ENCODE measurements at places on chromosomes 6 and 20.

DNA sequence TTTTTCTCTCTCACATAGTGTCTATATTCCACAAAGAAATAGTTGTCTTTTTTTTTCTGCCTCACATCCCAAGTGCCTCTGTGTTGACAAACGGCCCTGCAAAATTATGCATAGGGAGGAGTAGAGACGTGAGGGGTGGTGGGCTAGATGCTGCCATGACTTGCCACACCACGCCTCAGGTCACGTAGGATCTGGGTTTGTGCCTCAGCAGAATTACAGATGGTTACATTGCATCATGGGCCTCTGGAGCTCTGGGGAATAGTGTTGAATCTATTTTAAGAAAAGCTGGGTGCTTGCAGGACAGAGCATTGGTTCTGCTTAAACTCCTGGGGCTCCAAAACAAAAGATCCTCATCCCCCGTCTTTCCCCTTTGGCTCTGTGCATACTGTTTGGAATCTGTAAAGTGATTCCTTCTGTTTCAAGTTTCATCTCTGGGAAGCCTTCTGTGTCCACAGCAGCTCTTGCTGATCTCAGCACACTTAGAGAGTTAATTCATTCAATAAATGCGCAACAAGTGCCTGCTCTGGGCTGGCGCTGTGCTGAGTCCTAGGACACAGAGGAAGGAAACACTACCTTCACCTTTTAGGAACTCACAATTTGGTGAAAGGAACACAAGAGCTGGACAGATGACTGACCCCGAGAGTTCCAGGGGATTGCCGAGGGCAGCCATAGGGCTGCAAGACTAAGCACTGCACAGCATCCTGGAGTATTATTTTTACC, 2.4 kb downstream of the FANCE start:
- no peak for DNase-seq

DNA sequence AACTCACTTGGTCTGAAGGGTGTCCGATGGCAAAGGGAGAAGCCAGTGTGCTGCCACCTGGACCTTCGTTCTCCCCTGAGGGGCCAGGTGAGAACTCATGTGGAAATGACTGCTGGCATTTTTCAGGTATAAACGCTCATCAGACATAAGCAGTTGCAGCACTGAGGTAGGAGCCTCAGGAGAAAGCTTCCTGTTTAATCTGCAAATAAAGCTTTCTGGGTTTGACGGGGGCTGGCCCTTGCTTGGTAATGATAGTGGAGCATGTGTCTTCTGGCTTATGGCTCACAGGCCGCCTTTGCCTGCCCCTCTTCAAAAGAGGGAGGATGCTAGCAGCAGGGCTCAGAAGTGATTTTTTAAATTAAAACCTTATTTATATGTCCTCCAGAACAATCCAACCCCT, 122.1 kb upstream of the SLC24A3 start:
- no peak for DNase-seq

DNA sequence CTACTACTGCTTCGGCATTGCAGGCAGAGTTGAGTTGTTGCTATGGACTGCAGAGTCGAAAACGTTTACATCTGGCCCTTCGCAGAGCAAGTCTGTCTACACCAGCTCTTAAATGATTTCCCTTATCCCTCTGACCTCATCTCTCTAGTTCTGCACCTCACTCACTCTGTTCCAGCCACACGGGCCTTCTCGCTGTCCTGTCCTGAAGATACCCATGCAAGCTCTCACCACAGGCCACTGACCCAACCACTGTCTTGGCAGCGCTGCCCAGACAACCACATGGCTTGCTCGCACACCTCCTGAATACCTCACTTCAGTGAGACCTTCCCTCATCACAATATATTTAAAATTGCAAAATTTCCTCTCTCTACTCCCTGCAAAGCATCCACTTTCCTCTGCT, 31.4 kb downstream of the B4GALT5 start:
- no peak for DNase-seq

GRCh38 chr6:2237001-2237400, 8.4 kb downstream of the GMDS start:
- DNase-seq = no peak

- DNase-seq = no peak
Observed at GRCh38 chr20:51450984-51451383, 91.5 kb downstream of the NFATC2 start.

- DNase-seq = no peak
Observed at GRCh38 chr6:168117942-168118341, 38.9 kb upstream of the FRMD1 start.

DNA sequence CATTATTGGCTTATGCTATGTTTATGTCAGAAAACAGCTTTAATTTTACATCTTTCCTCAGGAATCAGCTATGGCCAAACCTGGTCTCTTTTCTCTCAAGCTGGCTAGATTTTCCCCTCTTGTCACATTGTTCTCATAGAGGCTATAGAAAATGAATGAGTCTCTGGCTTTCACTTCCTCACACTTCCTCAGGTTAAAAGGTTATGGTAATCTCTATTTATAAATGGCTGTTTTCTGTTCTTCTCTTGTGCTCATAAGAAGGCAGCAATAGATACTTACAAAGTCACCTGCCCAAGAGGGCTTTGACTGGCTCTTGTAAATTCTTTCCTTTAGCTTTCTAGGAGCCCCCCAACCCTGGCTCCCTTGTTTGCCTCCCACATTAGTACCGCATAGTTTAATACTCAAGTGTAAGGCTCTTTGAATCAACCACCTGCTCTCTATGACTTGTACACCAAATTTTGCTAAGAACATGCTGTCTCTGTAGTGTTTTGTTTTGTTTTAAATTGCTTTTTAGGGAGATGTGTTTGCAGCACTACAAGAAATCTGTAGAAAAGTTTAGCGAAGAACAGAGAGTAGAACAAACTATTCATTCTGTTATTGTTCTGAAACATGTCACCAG, 897.4 kb upstream of the CITED2 start:
- no peak for DNase-seq

DNA sequence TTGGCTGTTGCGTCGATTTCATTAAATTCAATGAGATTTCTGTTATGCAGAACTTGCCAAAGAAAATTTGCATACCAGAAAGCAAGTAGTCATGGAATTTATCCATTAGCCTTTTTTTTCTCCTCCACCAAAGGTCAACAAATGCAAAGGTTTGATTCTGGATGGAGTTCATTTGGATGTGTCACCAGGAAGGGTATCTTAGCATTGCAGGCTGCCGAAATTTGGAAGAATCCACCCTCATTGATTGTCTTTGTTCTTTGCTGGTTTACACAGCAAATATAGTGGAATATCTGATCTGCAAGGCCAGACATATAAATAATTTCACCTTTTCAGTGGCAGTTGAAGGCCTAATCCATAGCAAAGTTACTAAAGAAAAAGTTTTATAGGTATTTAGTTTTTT, 229.4 kb upstream of the SLC35B3 start:
- no peak for DNase-seq

- DNase-seq = no peak
Observed at GRCh38 chr20:62691487-62691886, 17.1 kb upstream of the NTSR1 start.

DNA sequence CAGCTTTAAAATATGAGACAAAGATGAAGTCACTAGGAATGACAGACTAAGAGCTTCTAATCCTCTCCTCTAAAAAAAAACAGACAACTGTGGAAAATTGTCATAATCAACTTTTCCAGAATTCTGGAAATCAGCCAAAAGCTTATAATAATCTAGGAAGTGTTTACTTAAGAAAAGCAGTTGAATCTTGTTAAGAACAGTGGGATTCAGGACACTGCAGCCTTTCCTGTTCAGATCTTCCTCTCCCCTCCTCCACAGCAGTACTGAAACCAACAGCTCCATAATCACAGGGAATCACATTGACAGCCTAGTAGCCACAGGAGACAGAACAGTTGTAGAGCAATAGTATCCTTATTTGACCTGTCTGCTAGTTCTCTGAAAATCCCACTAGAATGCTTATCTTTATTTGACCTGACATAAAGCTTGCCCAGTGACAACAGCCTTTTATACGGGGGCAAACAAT, 41.6 kb downstream of the IBTK start:
- no peak for DNase-seq

DNA sequence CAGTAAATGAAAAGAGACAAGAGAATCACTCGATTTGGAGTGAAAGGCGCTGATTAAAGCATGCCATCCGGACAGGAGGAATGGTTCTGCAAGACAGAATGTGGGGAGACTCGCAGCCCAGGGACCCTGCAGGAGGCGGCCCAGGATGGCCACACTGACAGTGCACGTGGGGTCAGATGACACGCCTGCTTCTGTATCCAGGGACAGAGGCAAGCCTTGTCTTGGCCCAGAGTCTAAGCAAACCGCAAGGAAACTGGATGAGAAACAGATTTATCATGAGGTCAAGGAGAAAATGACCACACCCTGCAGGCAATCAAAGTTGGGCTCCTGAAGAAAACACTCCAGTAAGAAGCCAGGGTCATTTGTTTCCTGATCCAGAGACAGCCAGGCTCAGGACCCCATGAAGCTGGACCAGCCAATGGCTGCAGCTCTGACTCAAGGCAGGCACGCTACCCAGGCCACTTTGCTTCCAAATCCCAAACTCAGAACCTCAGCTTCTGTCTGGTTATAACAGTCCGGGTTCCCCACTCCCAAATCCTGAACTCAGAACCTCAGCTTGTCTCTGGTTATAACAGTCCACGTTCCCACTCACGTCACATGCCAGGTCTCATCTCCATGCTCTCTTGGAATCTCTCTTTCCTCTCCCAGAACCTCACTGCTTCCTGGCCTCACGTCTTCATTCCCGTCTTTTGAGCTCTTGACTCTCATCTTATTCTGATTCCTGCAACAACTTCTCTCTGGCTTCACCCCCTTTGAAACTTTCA, 144.9 kb upstream of the THBS2 start:
- no peak for DNase-seq

- no peak for DNase-seq
Observed at GRCh38 chr6:52958546-52959255, 36.4 kb downstream of the GSTA4 start.

DNA sequence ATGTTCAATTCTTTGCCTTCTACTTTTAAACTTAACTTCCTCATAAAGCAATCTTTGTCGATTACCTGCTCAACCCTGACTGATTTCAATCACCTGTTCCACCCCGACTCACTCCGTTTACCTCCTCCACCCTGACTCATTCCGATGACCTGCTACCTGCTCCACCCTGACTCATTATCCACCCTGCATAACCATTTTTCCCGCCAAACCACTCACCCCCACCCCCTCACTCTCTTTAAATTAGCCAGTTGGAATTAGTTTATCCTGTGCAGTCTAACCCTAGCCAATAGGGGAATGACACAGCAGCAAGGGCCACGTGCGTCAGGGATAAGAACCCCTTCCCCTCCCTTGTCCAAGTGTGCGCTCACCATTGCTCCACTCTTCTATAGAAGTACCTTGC, 56.7 kb upstream of the MRAP2 start:
- no peak for DNase-seq

DNA sequence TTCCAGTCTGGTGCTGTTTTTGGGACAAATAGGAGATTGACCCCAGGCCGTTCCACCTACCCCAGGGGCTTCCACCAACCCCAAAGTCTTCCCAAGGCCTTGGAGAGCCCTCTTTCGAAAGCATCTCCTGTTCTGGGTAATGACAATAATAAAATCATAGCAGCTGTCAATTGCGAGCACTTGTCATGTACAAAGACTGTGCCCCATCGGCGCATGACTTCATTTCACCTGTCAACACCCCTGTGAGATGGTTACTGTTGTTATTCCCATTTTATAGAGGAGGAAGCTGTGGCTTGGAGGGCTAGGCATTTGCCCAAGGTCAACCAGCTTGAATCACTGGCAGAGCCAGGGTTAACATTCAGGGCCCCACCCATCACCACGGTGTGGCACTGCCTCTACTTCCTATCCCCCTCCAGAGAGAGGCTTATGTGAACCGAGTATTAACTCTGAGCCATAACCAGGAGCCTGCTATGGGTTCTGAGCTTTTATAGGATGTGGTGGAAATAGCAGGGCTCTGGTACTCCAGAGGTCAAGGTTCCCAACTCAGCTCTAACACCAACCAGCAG, 51.2 kb downstream of the HNF4A start:
- DNase-seq = no peak

- no peak for DNase-seq
Observed at GRCh38 chr20:48339190-48339985, 488.4 kb downstream of the PREX1 start.

GRCh38 chr6:3793545-3793944, 42.0 kb upstream of the PXDC1 start:
- DNase-seq = no peak

DNA sequence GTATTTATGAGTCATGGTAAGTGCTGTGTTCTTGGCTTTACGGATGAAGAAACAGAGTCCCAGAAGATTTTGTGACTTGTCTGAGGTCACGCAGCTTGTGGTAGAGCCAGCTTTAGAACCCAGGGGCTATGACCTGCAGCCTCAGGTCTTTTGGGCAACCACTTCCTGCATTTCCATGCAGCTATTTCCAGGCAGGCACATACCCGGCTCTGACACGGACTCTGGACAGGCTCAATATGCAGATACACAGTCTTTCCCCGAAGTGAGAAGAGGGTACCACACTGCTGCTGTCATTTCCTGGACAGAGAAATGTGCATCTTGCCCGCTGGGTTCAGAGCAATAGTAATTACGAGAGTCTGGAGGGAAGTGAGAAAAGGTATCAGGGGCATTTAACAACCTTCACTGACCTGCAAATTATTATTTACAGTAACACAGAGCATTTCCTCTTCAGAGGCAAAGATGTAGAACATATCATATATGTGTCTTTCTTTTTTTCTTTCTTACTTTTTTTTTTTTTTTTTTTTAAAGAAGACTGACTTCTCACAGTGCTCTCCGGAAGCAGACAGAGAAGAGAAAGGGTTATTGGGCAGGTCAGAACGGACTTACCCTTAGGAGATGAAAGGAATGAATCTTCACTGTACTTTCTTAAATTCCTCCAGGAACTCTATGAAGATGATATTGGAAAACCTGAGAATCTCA, 185.1 kb downstream of the CLIC5 start:
- no peak for DNase-seq

DNA sequence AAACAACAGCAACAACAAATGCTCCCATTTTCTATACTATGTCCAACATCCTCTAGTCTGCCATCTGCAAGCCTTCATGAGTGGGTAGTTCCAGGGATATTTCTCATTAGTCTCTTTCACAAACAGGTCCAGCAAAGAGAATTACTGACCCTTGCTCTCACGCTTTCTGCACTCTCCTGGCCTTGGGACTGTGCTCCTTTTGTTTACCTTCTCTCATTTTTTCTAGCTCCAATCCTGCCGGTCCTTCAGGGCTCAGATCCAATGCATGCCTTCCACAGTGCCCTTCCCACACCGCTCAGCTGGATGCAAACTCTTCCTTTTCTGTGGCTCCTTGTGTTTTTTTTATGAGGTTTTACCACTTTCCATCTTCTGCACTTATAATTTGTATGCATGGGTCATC, 47.2 kb downstream of the ADTRP start:
- no peak for DNase-seq

GRCh38 chr6:2508071-2508470, 242.7 kb downstream of the MYLK4 start:
- DNase-seq = no peak

- DNase-seq = no peak
Observed at GRCh38 chr6:136726837-136727557, 65.3 kb downstream of the MAP3K5 start.

DNA sequence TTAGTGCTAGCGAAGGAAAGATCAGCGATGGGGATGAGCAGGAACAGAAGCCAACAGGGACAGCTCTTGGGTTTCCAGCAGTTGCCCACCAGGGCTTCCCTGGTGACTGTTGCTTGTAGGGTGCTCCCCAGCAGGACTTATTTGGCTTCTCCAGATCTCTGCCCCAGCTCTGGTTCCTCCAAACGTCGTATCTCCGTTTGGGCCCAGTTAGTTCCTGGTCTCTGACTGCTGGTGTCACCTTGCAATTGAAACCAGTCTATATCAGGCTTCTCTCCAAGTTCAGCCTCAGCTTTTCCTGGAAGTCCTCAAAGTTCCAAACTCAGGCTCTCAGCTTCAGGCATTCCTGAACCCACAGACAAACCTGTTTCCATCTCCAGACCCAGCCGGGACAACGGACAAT, 70.8 kb upstream of the NXT1 start:
- DNase-seq = no peak
